D721Med (cell line): ENCODE measurements at places on chromosomes 7 and 10.
A peak's percentile ranks its signal among the peaks of the same experiment; 100 is the strongest.

GRCh38 chr7:35596061-35596460, 98.9 kb downstream of the HERPUD2 start:
- no peak for DNase-seq

GRCh38 chr10:137031-137430, 1.8 kb downstream of the ZMYND11 start:
- DNase-seq: no peak

GRCh38 chr7:66403564-66403963, 198.4 kb downstream of the TPST1 start:
- no peak for DNase-seq

DNA sequence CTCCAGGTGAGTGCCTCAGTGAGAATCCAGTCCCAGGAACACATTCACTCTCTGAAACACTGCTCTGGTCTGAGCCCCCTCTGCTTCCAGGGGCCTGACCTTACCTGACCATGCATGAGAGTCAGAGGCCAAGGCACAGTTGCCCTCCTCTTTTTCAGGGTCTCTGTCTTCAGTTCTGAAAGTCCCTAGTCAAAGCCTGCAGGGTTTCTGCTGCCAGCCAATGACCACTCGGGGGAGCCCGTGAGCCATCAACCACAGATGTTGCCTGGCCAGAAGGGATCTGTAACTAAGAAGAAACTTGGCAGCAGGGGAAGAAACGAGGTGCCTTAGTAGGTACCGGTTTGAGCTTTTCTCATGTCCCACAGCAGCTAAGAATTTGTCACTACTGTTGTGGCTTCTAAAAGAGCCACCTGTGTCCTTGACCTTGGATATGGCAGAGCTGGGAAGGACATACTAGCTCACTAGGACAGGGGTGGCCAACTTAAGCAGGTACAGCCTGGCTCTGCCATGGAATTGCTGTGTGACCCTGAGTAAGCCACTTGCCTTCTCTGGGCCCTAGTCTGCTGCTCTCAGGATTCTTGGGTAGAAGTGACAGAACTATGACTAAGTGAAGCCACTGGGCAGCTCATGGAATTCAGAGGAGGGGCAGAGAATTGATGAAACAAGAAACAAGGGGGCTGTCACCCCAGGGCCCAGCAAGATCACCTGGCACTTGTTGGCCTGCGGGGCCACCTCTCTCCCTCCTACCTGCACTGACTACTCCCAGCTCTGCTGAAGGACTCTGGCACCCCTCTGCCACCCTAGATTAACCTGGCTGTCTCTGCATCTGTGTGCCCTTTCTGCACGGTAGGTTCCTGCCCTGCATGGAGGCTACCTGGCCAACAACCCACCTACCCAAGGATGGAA, 83.8 kb upstream of the GPR26 start:
- DNase-seq: peak; percentile 31

DNA sequence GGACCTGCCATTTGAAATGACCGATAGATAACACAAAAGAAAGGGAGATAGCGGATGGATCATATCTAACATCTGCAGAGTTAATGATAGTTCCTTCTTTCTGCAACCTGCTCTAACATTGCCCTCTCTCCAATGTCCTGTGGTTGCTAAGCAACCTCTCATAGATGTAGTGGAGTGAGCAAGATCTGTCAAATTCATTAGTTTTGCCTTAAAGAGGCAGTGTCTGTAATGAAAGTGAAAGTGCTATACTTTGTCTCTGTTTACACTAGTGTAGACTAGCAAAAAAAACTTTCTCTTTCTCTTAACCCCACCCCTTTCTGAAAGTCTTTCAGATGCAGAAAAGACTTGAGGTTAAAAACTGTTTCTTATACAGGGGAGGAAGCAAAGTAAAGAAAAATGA, 1196.9 kb downstream of the SORCS3 start:
- no peak for DNase-seq

DNA sequence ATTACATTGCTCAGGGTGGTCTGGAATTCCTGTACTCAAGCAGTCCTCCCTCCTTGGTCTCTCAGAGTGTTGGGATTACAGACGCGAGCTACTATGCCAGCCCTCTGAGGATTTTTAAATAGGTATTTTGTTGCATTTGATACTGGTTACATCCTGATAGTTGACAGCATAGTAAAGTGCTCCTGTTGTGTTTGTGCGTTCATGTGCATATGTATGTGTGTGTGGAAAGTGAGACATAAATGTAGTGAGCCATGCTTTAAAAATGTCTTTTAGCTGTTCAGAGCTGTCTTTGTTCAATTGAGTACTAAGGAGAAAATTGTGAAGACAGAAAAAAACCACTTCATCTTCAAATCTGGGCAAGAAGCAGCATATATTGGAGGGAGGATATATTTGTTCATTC, 27.8 kb downstream of the ZNRF2 start:
- no peak for DNase-seq

DNA sequence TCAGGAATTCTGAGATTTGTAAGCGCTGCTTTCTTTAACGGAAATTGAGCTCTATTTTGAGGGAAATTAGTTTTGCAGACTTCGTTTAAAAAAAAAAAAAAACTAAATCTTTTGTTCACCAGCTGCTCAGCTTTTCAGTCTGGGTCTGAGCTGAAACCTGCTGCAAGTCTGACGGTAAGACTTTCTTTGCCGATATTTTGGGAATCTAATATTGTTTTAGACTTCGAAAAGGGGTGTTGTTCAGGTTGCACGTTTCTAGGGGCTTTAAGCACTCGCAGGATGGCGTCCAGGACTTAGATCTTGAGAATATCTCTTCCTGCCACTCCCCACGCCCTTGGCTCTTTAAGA, 1.8 kb upstream of the MEOX2 start:
- no peak for DNase-seq

GRCh38 chr7:5439572-5440496, 16.2 kb upstream of the TNRC18 start:
- DNase-seq: no peak

DNA sequence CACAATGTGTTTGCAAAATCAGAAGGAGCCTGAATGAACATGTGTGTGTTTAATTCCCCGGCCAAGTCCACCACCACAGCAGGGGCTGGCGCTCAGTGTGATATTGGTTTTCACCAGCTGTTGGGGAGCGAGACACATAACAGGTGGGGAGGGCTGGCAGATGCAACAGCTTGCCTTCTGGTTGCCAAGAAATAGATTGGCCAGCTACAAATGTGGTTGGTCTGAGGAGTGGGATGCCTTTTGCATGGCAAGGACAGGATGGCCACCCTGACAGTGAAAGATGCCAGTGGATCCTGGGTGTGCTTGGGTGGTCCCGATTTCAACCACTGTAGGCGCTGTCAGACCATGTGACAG, 292.5 kb upstream of the FZD8 start:
- DNase-seq: no peak

DNA sequence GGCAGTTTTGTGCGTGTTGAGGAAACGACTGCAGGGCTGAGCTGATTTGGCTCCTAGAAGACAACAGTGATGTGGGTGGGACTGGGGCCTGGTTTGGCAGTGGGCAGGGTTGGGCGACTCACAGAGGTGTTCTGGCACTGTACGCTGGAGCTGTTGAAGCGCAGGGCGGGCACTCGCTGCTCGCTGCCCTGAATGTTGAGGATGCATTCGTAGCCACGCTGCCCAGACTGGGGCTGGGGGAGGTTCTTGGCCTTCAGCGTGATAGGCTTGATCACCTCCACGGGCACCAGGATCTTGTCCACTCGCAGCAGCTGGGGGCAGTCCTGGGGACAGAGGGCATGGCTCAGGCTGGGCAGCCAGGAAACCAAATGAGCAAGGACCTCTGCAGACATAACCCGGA, 365.4 kb downstream of the PLXNA4 start:
- DNase-seq: no peak

DNA sequence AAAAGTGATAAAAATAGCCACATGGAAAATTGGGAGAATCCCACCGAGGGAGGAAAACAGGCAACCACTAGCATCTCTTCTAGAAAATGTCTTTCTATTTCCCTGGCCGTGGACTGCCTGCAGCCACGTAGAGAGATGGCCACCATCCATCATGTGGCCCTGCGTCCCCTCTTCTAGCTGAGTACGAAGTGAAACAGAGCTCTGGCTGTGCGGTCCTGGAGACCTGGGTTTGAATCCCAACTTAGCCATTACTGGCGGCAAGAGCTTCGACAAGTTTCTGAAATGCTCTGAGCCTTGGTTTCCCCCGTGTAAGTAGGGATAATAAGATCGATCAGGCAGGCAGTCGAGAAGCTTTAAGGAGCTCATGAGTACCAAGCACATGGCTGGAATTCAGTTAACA, 32.9 kb downstream of the ZCCHC24 start:
- DNase-seq: no peak

- DNase-seq: no peak
Measured at GRCh38 chr7:116834815-116835504, 27.4 kb upstream of the CAPZA2 start.

- DNase-seq: no peak
Measured at GRCh38 chr10:17233286-17233991, 5.4 kb downstream of the VIM start.

DNA sequence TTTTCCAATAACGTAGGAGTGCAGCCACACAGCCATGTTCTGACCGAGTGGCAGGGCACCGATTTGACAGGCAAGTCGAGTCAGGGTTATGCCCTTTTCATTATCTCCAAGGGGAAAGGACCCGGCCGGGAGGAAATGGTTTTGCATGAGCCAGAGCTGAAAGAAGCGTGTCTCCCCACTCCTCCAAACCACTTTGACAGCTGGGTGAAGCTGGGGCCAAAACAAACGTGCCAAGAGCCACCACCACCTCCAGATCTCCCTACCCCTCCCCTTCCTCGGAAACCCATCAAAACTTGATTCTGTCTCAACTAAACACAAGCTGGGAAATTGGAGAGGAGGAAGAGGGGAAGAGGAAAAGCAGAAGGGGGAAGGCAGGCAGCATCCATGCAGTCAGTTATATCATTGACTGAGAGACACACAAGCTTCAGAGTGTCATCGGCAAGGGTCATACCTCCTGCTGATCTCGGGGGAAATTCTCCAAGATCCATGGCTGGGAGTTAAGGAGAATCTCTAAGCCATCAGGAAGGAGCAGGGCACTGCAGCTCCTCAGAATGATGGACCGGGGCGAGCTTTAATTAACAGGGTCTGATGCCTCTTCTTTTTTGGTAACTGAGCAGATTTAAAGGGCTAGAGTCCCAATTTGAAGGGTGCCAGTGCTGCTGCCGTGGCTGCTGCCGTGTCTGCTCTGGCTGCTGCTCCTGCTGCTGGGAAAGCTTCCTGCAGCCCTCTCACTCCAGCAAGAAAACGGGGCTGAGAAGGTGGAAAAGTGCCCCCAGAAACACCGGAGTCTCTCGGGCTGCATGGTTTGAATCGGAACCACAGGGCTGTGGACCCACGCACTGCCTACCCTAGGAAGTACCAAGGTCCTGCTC, 34.7 kb upstream of the CALN1 start:
- DNase-seq: no peak

DNA sequence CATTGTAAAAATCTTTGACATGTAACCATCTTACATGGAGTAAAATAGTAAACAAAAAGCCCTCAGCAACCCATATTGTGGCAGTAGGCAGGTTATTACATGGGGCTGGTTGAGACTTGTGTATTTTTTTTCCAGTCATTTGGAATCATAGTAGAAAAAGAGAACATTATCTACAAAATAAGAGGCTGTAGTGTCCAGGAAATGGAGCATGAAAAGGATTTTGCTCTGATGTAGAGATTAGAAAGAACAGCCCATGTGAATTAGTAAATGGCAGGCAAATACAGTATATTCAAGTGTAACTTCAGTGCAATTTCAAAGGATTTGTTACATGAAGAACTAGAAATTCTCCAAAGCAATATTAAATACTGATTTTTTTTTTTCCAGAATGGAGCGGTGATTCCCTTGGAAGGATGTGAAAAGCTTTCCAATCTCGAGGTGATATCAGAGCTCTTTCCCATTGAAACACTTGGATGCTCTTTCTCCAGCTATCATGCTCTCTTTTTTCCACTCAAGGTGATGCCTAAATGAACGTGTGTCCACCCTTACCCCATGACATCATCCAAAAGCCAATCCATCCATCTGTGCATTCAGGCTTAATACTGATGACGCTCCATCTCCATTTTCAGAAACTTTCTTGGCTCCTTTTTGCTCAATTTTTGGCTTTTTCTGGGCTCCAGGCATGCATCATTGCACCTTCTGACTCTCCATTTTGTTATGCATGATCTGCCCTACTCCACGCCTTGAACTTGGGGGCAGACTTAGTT, 1034.7 kb downstream of the TYW1 start:
- DNase-seq: no peak

DNA sequence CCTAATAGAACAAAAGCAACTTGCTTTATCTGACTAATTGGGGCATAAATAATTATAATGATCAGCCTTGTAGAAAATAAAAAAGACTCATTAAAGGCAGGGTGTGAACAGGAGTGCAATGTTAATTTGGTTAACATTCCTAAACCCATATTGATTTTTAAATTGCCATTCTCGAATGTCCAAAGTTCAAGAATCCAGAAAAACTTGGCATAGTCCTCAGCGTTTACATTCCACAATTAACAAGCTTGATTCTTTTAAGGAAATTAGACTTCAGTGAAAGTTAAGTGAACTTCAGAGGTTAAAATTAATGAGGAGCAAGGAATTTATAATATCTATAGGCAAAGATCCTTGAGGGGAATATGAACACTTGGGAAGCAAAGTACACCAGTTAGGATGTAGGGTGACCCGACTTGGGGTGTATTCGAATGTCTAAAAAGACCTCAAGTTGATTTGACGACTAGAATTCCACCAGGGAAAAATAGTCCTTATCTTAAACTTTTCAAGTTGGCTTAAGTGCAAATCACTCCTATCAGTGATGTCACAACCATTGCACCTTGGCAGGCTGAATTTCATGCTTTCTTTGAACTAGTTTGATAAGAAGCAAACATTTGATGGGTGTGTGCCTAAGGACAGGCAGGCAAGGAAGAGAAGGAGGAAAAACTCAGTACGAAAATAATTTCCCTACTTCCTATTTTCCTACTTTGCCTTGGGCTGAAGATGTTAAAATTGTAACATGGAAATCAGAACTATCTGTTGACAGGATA, 830.4 kb upstream of the COBL start:
- DNase-seq: no peak

DNA sequence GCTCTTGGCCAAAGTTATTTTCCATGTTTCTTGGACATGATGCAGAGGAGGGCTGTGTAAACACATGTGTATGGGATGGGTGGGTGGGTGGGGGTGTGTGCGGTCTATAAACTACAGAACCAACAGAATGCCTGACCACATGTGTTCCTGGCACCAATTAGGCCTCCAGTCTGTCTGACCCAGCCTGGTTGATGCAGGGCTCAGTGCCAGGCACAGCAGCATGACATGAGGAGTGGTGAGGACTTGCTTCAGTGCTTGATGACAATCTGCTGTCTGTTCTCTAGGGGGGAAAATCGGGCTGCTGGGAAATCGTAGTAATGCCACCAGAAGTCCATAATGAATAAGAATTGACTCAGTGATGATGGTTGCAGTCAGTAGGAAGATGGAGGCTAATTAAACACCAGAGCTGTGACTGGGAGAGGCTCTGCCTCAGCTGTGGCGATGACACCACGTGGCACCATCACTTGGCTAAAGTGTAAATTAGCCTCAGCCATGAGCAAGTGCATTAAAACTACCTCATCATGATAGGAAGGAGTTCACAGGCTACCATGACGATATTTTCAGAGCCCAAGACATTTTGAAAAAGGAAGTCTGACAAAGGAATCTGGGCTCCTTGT, 260.1 kb upstream of the PODXL start:
- DNase-seq: no peak
